ENCODE measurements at places on chromosomes 6 and 20.

GRCh38 chr6:33935439-33936080, 131.8 kb upstream of the MLN start:
- no peak for DNase-seq

- peak; percentile 43 for DNase-seq
These were observed 48.9 kb downstream of the ATXN1 start for GRCh38 chr6:16712255-16712930.

DNA sequence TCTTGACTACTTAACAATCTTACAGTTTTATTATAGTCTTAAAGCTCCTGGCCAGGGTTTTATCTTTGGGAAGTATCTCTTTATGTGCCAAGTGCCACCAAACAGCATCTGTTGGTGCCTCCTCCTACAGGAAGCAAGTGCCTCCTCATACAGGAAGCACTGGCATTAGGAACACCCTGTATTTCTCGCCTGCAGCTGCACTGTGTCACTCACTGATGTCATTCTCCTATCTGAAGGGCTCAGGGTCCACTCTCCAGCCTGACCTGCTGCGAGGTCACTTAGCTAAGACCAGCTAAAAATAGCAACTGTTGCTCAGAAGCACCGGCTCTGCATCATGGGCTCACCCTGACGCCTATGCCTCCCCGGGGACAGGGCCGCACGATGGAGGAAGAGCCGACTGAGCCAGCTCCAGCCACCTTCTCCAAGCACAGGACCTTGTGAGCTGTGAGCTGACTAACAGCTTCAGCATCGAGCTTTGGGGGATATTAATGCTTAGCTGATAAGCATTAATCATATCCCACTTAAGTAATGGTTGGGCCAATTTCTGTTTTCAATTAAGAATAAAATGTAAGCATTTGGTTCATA, 66.3 kb upstream of the CD93 start:
- DNase-seq = no peak

- no peak for DNase-seq
These were observed 10.6 kb upstream of the TENT5A start for GRCh38 chr6:81763051-81763450.

- DNase-seq = no peak
These were observed 159.9 kb upstream of the TOP1 start for GRCh38 chr20:40868551-40869217.

GRCh38 chr6:113903666-113904330, 46.7 kb downstream of the MARCKS start:
- no peak for DNase-seq

DNA sequence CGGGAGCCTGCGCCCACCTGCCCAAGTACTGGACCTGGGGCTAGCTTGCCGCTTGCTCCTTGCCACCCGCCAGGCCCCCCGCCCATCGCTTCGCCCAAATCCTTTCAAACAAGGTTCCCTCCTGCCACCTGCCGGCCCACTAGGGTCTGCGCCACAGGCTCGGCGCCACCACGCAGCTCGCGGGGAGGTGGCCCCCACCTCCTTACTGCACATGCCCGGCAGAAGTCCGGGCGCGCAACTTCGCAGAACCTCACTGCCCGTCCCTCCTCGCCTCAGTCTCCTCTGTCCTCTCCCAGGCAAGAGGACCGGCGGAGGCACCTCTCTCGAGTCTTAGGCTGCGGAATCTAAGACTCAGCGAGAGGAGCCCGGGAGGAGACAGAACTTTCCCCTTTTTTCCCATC, 11.2 kb downstream of the GNAS-AS1 start:
- DNase-seq = no peak

DNA sequence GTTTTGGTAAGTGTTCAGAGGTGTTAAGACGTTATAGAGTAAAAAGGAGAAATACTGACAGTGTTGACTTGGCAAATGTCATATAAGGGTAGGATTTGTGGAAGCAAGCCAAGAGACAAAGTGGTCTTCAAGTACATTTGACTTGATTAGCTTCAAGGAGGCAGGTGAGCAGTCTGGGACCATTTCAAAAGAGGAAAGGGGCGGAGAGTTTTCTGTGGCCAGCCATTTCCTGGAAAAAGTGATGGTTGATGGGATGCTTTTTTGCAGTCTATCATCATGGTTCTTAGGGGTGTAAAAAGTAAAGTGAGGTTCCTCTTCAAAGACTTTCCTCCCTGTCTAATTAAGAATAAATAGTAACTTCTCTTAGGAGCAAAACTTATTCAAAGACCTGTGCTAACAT, 28.7 kb downstream of the FKBP1A start:
- no peak for DNase-seq

DNA sequence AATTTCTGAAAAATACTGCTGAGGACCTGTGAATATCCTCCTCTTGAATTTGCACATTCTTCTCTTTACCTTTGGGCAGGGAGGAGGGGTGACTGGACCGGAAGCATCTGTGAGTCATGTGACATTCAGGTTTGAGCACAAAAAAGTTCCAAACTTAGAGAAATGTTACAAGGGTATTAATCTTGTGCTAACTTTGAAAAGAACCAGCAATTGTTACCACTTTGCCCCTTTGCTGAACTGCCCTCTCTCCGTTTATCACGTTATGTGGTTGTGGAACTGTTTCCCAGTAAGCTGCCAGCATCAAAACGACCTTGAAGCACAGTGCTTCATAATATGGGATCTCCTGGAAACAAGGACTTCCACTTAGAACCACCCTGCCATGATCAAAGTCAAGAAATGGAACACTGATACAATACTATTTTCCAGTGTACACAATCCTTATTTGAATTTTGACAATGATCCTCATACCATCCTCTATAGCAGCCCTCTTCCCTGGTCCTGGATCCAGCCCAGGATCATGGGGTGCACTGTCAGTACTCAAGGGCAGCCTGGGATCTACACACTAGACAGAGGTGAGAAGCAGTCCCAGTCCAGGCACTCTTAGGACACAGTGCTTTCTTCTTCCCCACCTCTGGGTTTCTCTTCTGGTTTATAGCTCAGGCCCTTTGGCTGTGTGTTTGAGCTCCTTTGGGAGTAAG, 2.3 kb upstream of the TUBB1 start:
- no peak for DNase-seq

GRCh38 chr20:37401930-37402675, 56.2 kb downstream of the SRC start:
- no peak for DNase-seq

GRCh38 chr6:137799950-137800568, 67.0 kb upstream of the TNFAIP3 start:
- no peak for DNase-seq

GRCh38 chr6:20919677-20920385, 385.6 kb downstream of the CDKAL1 start:
- no peak for DNase-seq

GRCh38 chr20:20344476-20344875, 23.4 kb upstream of the INSM1 start:
- DNase-seq = no peak

DNA sequence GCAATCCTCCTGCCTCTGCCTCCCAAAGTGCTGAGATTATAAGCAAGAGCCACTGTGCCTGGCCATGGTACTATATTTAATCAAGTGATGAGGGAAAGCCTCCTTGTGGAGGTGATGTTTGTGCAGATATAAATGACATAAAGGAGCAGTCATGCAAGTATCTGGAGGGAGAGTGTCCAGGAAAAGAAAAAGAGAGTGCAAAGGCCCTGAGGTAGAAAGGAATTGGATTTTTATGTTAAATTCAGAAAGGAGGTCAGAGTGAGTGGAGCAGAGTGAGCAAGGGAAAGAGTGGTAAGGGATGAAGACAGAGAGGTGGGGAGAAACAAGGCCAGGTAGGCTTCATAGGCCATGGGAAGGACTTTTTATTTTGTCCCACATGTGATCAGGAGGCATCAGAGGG, 7.4 kb upstream of the FKBPL start:
- no peak for DNase-seq

GRCh38 chr6:17385660-17386059, 7.7 kb upstream of the CAP2 start:
- no peak for DNase-seq

DNA sequence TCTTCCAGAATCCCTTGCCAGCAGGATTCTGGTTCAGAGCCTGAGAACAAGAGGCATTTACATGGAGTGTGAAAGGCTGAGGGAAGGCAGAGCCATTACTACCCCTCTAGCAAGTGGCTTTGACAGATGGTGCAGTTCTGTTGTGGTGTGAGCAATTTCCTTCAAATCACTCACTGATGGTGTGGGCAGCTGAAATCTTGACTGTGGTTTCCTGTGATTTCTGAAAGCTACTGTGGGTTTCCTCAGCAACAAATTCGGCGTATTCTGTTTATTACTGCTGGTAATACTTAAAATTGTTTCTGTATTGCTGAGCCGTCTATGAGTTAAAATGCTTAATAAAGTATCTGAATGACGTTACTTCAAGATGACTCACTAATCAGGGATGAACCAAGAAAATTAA, 181.5 kb upstream of the TCF21 start:
- DNase-seq = no peak

GRCh38 chr6:36386495-36387439, 702 bp downstream of the ETV7 start:
- no peak for DNase-seq

GRCh38 chr20:44861531-44862006, 23.9 kb upstream of the YWHAB start:
- DNase-seq = no peak

GRCh38 chr6:83057705-83058321, 7.8 kb downstream of the UBE3D start:
- no peak for DNase-seq

- DNase-seq = no peak
These were observed 14.9 kb upstream of the MATN4 start for GRCh38 chr20:45322952-45323383.

- no peak for DNase-seq
These were observed 235.7 kb upstream of the ZNF217 start for GRCh38 chr20:53829255-53829723.

DNA sequence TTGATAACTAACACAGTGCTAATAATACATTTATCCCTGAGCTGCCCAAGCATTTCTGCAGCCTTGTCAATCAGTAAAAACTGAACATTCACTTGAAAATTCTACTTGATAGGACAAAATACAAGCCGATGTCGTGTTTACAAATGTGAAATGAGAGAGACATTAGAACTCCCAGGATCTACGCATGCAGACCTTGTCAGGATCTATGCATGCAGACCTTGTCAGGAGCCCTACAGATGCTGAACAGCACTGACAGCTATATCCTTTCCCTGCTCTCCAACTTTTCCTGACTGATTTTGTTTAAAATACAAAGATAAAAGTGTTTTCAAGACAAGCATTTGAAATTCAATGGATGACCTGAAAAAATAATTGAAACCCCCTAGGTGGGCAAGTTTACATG, 28.9 kb downstream of the INSM1 start:
- no peak for DNase-seq

DNA sequence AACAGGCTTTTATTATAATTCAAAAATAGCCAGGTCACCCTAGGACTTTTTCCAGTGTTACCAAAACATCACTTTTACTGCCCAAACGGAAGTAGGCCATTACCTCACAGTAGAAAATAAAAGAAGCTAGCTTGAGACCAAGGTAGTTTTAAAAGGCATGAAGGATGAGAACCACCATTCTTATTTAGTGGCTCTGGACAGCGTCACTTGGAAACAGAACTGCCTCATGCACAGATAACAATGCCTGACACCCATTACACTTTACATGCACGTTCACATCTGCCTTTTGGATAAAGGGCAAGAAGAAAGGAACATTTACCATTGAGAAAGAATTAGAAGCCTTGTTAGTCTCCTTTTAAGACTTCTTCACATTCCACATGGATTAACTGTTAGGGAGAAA, 1.9 kb upstream of the PAQR8 start:
- DNase-seq = no peak

DNA sequence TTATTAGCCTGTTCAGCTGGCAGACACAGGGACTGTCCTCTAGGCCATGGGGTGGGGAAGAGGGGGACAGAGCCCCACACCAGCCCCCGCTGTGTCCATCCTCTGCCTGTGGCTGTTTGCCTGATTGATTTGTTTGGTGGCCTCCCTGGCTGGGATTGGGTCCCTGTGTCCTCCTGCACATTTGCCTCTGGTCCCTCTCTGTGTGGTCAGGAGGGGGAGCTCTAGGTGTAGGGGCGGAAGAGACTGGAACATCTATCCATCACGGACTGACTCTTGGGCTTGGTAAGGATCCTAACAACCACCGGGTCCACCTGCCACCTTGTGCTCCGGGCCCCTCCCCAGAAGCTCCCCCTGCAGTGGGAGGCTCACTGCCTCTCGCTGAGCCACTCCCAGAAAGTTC, 38.4 kb upstream of the CCDC167 start:
- no peak for DNase-seq

DNA sequence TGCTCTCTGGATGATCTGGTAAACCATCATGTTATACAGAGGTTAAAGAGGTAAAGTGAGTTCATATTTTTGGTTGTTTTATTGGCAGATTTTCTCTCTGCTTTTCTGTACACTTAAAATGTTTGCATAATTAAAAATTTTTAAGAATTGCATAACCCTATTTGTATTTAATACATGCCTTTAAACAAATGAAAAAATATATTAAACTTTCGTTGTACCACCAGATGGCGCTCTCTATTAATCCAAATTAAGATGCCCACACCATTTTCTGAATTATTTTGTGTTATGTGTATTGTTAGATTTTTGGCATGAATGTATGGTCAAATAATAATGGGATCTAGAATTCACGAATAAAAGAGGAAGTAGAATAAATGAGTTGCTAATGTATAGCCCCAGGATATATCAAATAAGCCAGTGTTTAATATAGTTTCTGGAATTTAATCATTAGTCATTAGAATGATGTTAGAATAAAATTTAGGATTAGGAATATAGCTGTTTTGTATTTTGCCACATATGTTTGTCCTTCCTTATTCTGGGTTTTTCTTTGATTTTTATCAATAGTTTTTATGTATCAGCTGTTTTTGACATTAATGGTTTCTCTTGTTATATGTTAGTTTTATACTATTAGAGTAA, 38.9 kb downstream of the SMAP1 start:
- DNase-seq = no peak

- DNase-seq = no peak
These were observed 3.4 kb upstream of the RSPO4 start for GRCh38 chr20:1005452-1006027.

- DNase-seq = no peak
These were observed 26.4 kb downstream of the ZMYND8 start for GRCh38 chr20:47330071-47330470.

DNA sequence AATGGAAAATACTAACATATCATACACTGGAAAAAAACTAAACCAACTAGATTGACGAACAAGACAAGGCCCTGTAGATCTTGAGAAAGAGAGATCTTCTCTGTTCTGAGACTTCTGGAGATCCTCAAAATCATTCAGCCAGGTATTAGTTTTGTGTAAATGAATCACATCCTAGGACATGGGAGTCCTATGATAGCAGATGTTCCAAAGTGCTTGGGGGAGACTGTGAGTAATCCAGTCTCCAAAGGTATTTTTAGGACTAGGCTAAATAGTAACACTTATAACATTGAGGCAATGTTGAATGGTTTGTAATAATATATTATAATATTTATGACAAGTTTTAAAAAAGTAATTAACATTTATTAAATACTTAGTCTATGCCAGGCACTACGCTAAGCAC, 275.0 kb downstream of the BTBD9 start:
- DNase-seq = no peak

- DNase-seq = no peak
These were observed 103.1 kb upstream of the TBX18 start for GRCh38 chr6:84867521-84867920.
